ENCODE measurements at places on chromosomes 5 and 9. TPM values are rescaled to one million over a fixed set of nuclear protein-coding genes. Genes with fewer than 3 reads are reported as not detected.

- DNase-seq, result no peak
Measured at GRCh38 chr5:127358284-127358683, 67.7 kb downstream of the MEGF10 start.

GRCh38 chr9:101880846-101881245, 142.4 kb upstream of the GRIN3A start:
- no peak for DNase-seq

- no peak for DNase-seq
Measured at GRCh38 chr5:117212866-117213265, 638.2 kb upstream of the SEMA6A start.

- no peak for DNase-seq
Measured at GRCh38 chr9:93467462-93467861, 14.1 kb upstream of the FAM120AOS start.

- DNase-seq, result no peak
Measured at GRCh38 chr5:99020698-99021048, 91.9 kb upstream of the CHD1 start.

GRCh38 chr5:140151144-140152021, 23.6 kb upstream of the CYSTM1 start:
- no peak for DNase-seq

DNA sequence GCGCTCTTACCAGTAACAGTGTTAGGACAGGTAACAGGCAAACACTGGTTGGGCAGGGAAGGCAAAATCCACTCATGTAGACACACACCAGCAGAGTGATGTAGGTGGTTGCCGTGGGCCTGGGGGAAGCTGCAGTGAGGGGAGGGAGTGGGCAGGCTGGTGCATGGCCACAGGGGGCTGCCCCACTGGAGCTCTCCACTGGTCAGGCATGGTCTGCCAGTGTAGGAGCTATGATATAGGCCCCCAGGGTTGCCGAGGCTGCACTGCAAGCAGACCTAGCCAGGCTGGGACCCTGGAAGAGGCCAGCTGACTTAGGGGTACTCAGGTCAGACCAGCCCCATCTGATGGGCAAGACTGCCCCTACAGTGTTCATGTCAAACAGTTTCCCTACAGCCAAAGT, 154.6 kb downstream of the GDNF start:
- DNase-seq, result no peak

- DNase-seq, result no peak
Measured at GRCh38 chr5:77958642-77959330, 182.6 kb upstream of the TBCA start.

DNA sequence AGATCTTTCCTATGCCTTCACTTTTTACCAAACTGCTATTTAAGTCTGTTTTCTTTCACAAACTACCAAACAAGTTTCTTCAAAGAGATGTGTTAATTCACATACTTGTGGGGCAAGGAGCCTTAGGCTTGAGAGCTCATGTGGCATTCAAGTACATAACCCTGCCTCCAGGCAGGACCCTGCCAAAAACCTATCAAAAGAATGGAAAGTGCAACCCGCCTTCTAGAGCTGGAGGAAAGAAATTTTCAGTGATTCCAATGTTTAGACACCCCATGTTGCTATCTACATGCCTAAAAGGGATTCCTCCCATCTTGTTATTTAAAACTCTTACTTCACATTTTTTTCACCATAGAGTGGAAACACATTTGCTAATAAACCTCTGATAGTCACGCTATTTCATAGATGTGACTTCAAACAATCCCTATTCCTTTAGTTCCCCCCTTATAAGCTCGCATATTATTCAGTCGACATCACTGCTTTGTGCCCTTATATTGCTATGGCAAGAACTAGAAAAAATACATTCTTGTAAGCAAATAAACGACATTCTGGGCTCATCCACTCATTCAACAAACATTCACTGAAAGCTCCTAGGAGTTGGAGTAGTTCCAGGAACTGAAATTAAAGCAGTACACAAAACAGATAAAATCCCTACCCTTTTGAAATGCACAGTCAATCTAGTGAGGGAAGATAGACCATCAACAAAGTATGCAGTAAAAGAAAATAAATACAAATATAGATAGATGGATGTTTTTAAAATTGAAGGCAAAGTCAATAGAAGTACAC, 518.1 kb downstream of the ELAVL2 start:
- DNase-seq, result no peak

DNA sequence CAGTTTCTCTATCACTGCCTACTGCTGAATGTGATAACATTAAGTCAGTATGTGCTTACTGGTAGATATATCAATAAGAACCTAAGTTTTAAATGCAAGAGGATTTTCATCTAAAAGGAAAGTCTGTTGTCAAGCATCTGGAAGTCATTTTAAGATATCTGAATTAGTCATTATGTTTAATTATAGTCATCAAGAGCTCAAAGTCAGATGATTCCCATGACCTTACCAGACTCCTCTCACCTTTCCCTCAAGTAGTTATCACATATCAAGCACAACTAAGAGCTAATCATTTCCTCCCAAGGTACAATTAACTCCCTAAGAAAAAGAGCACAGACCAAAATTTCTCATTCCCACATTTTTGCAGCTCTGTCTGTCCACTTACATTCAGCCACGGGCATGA, 45.5 kb downstream of the PUM3 start:
- no peak for DNase-seq

GRCh38 chr9:28301281-28301680, 728.0 kb upstream of the C9orf72 start:
- no peak for DNase-seq

- DNase-seq, result no peak
Measured at GRCh38 chr9:12544700-12545099, 148.5 kb upstream of the TYRP1 start.

- DNase-seq, result no peak
Measured at GRCh38 chr9:82124090-82124489, 135.5 kb downstream of the SPATA31D1 start.

DNA sequence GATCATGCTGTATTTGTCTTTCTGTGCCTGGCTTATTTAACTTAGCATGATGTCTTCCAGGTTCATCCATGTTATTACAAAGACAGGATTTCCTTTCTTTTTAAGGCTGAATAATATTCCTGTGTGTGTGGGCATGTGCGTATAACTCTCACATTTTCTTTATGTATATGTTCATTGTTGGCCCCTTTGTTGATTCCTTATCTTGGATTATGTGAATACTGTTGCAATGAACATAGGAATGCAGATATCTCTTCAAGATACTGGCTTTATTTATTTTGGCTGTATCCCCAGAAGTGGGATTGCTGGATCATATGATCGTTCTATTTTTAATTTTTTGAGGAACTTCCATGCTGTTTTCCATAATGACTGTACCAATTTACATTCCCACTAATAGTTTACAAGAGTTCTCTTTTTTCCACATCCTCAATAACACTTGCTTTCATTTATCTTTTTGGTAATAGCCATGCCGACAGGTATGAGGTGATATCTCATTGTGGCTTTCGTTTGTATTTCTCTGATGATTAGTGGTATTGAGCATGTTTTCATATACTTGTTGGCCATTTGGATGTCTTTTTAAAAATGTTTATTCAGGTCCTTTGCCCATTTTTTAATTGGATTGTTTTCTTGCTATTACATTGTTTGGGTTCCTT, 38.0 kb downstream of the CREBRF start:
- no peak for DNase-seq

DNA sequence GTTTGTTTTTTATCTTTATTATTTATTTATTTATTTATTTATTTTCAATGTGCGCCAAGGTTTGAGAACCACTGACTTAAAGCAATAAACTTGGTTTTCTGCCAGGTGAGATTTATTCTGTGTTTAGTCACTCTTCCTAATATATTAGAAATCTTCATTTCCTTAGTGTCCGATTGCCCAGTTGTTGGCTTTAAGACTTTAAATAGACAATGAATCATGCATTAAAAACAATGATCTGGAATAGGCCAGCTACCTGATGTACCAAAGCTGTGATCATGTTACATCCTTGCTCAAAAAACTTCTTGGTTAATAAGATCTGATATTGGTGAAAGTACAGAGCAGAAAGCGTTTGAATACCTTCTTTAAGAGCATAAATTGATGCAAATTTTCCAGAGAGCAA, 52.1 kb upstream of the ERBIN start:
- no peak for DNase-seq

- no peak for DNase-seq
Measured at GRCh38 chr9:89706731-89707191, 101.9 kb downstream of the GADD45G start.

- peak; percentile 58 for DNase-seq
Measured at GRCh38 chr5:17218353-17219005, 1.0 kb downstream of the BASP1 start.

- peak; percentile 42 for DNase-seq
Measured at GRCh38 chr9:129140397-129141065, 29.3 kb downstream of the PTPA start.

- no peak for DNase-seq
Measured at GRCh38 chr5:76305269-76305668, 97.8 kb upstream of the IQGAP2 start.

DNA sequence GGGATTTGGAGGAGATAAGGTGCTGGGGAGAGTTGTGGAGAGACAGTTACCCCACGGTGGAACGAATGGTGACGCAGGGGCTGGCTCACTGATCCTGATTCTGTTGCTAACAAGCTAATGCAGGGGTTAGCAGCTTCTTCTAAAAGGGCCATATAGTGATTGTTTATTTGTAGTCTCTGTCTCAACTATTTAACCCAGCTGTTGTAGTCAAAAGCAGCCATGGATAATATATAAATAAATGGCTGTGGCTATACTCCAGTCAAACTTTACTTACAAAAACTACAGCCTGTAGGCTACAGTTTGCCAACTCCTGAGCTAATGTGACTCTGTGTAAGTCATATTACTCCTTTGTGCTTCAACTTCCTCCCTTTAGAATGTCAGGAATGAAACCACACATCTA, 21.8 kb downstream of the STOM start:
- DNase-seq, result no peak

- DNase-seq, result no peak
Measured at GRCh38 chr9:105331160-105331559, 86.7 kb downstream of the SLC44A1 start.

DNA sequence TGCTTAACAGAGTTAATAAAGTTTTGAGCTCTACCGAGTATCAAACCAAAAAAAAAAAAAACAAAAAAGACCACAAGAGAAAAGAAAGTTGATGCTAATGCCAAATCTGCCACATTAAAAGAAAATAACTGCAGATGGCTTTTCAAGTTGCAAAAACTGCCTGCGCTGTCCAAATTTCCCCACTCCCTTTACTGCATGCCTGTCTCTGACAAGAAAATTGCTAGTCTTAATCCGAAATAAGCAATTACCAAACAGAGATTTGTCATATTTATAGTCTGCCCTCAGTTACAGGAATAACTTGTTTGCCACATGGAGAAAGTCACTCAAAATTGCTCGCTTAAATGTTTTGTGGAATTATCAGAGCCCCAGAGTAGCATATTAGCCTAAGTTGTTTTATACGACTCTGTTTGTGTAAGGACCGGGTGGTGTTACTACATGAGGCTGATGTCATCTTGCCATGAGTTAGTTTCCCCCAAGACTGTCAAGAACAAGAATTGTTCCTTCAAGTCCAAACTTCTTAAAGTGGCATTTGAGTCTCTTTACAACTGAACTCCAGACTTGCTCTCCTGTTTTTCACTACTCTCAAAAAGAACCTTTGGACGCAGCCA, 160.9 kb downstream of the CEP120 start:
- DNase-seq, result no peak

GRCh38 chr5:31232273-31232888, 38.9 kb downstream of the CDH6 start:
- DNase-seq, result peak; percentile 54

DNA sequence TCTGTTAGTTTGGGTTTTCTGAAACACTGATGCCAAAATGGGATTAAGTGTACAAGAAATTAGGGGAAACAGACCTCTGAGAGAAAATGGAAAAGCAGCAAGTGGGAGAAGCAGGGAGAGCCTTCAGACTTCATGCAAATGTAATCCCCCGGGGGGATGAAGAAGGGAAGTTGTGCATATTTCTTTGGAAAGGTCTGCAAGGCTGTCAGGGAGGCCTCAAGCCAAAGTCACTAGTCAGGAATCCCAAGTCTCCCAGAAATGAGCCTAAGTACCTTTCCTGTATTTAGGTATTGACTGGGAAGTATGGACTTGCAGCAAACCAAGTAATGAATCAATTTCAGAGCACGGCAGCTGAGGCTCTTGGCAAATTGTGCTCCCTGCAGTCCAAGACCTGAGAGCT, 2.2 kb downstream of the FTMT start:
- DNase-seq, result no peak

DNA sequence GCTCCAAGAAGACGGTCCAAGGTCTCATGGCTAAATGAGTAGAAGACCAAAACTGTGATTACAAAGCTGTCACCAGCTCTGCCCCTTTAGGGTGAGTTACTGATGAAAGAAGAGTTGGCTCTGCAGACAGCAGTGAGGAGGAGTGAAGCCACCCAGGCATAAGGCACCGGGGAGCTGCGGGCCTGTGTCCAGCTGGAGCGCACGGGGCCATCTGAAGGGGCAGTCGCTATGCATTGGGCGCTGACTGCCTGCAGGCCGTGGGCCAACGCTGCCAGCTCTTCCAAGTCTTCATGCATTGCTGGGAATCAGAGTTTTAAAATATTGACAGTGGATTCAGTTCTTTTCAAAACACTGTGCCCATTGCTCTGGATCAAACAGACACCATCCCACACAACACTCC, 70.3 kb downstream of the DAPK1 start:
- no peak for DNase-seq

DNA sequence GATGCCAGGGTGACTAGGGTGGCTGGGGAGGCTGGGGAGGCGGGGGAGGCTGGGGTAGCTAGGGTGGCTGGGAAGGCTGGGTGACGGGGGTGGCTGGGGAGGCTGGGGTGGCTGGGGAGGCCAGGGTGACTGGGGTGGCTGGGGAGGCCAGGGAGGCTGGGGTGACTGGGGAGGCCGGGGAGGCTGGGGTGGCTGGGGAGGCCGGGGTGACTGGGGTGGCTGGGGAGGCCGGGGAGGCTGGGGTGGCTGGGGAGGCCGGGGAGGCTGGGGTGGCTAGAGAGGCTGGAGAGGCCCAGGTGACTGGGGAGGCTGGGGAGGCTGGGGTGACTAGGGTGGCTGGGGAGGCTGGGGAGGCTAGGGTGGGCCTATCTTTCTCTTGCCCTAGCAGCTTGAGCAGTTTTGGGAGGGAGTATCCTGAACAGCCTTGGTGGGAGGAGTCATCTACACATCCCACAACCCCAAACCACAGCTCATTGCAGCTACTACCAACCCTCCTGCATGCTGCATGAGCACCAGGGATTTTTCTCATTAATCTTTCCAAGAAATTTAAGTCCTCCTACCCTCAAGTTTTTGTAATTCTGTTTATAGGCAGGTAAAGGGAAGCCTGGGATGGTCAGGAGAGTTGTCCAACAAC, 203.2 kb upstream of the IRX1 start:
- no peak for DNase-seq

The ACTL7A gene
- not detected for total RNA-seq

The HRCT1 gene
- total RNA-seq, result not detected

The GMCL2 gene
- total RNA-seq, result not detected

The ROPN1L gene
- total RNA-seq, result not detected

The CDH10 gene
- not detected for total RNA-seq

The CARD19 gene
- 15.8 TPM for total RNA-seq

The ST8SIA4 gene
- total RNA-seq, result 40.3 TPM

The HAPLN1 gene
- not detected for total RNA-seq

The GRM6 gene
- total RNA-seq, result not detected

The F2RL2 gene
- not detected for total RNA-seq

The EGFLAM gene
- total RNA-seq, result not detected
